Liver (tissue), 10 donors: ENCODE measurements at places on chromosomes 13 and 19. TPM values are rescaled to one million over a fixed set of nuclear protein-coding genes. Genes with fewer than 3 reads are reported as not detected.
A peak's percentile ranks its signal among the peaks of the same experiment; 100 is the strongest.

DNA sequence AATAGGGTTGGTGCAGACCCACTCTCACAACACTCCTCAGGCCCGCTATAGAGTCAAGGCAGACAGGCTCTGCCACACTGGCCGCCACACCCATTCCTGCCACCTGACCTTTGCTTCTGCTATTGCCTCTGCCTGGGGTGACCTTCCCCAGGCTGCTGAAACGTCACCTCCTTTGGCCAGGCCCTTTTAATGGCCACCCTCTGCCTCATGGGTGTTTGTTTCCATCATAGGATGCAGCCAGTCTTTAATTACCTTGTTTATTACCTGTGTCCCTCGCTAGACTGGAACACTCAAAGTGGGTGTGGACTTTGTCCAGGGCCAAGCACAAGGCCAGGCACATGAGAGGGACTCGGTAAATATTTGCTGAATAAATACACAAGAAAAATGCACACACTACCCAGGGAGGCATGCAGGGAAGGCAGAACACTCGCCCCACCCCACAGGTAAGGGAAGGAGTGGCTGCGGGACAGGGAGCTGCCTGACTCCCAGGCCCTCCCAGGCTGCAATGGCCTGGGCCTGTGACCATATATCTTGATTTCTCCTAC is 3.2 kb downstream of the LSM4 start:
- no peaks in the 10 kb centered on the region for H3K36me3 ChIP-seq
- H3K4me1 ChIP-seq = peaks cover 49% of the 10 kb centered on the region
- no peaks in the 10 kb centered on the region for H3K27me3 ChIP-seq

- no peak overlapping the region for H3K4me3 ChIP-seq
- H3K4me1 ChIP-seq = no peaks in the 10 kb centered on the region
- no peak overlapping the region for H3K27ac ChIP-seq
Measured at GRCh38 chr13:23992781-23993679, 95.7 kb upstream of the C1QTNF9B start.

GRCh38 chr19:2035590-2035991 is 15.5 kb downstream of the MKNK2 start:
- H3K27ac ChIP-seq = no peak overlapping the region
- no peak for DNase-seq
- peaks cover 19% of the 10 kb centered on the region for H3K36me3 ChIP-seq

DNA sequence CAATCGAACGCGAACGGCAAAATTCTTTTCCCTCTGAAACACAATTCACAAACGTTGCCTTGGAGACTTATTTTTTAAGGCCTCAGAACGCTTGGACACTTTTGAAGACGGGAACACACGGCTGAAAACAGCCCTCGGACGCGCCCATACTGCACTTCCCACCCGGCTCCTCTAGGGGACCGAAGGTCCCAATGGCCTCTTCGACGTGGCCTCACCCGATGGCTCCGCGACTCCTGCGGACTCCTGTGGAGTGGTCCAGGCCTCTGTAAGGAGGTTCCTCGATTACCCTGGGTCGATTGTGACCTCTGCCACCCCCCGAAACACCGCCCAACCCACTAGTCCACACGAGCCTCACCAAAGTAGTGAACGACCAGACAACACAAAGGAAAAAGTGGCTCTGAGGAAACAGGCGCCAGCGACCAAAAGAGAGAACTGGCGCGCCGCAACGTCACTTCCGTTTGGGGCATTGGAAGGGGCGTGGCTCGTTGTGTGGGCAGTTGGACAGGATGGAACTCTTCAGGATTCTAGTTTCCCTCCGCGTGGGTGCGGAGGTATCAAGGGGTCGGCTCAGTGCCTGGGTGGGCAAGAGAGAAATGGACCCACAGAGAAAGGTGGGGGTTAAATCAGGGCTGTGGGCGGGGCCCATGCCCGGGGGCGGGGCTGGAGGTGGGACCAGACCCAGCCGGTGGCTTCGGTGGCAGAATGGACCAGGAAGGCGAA is at the start of gene ZNF560:
ZNF560 (minus strand) TSS at position 434 of the 720 bp plus-strand sequence. CDS start 23,303 bp downstream, outside the sequence.
- no peaks in the 10 kb centered on the region for H3K36me3 ChIP-seq
- no peaks in the 10 kb centered on the region for H3K27me3 ChIP-seq
- H3K4me3 ChIP-seq = no peak within 1 kb of the TSS
- no peak for DNase-seq

DNA sequence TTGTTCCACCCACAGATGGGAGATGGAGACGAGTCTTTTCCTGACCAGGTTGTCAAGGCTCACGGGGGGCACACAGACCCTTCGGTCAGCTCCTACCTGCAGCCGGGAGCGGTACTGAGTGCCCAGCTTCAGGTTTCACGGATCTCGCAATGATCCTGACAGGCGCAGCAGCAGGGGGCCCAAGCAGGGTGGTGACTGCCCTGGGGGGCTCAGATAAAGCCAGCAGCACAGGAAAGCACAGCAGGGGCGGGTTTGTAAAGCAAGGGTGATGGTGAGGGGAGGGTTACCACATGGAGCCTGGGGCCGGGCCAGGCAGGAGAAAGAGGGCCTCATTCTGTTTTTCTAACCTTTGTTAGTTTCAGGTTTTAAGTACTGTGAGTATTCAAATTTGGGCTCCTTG is 41.7 kb upstream of the ATP11A start:
- no peak overlapping the region for H3K27ac ChIP-seq
- DNase-seq = peak; percentile 80
- H3K4me1 ChIP-seq = no peaks in the 10 kb centered on the region
- H3K27me3 ChIP-seq = no peaks in the 10 kb centered on the region
- no peak overlapping the region for H3K4me3 ChIP-seq

DNA sequence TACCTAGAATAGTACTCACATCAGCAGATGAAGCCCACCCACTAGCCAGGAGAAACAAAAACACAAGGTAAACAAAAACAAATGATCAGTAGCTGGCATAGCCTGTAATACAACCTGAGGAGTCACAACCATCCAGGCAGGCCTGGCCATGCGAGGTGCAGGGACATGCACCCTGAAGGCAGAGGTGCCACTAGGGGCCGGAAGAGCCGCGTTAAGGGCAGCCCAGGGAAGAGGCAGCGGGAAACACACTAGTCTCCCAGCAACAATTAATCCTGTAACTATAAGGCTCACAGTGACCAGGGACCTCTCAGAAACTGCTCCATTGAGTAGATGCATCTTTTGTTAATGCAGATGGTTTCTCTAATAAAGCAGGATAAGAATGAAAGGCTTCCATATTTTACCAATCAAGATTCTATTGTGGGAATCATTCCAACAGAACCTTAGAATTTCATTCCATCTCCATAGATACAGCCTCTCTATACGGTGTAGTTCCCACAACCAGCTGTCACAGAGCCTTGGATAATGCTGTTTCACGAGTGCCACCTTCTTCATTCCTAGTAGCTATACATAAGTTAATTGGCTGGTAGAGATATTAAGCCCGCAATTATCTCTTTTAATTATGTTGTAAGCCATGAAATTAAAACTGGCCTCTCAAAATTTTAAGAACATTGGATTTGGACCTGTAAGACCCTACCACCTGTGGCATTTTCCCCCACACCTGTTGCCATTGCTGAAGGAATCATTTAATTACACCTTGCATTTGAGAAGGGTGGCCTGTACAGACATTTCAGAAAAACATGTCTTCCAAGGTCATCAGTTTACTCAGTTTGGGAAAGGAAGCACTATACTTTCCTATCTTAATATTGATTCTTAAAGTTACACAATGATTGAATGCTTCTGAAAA is 28.7 kb downstream of the ANKRD10 start:
- no peak for DNase-seq
- no peak overlapping the region for H3K4me3 ChIP-seq
- H3K27ac ChIP-seq = no peak overlapping the region
- no peaks in the 10 kb centered on the region for H3K36me3 ChIP-seq

The THSD1 gene
- total RNA-seq = 1.1 TPM

The PSG6 gene
- total RNA-seq = not detected
